ENCODE measurements at places on chromosomes 7 and 10.

DNA sequence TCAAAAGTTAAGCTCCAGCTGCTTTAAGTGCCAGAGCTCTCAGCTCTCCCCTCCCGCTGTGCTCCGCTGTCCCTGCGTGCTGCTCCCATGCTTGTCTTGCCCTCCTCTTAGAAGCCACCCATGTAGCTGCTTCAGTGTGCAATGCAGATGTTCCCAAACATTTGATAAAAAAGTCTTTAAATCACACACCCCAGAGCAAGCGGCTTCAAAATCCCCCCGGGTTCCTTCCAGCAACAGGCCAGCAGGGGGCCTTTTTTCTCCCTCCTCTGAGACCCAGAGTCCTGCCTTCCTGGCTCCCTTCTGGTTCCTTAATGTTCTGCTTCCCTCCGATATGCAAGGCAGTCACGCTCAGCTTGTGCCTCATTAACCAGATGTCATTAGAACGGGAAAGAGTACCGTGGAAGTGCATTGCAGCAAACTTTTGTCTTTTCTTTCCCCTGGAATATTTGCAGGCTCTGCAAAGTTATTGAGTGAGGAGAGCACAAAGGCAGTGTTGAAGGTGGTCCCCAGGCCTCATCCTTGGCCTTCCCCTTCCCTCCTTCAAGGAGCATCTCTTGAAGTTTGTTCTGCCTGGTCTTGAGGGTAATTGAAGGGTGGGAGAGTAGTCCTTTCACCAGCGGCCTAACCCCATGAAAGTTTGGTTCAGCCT, 25.5 kb downstream of the LDB3 start:
- no peak for DNase-seq

DNA sequence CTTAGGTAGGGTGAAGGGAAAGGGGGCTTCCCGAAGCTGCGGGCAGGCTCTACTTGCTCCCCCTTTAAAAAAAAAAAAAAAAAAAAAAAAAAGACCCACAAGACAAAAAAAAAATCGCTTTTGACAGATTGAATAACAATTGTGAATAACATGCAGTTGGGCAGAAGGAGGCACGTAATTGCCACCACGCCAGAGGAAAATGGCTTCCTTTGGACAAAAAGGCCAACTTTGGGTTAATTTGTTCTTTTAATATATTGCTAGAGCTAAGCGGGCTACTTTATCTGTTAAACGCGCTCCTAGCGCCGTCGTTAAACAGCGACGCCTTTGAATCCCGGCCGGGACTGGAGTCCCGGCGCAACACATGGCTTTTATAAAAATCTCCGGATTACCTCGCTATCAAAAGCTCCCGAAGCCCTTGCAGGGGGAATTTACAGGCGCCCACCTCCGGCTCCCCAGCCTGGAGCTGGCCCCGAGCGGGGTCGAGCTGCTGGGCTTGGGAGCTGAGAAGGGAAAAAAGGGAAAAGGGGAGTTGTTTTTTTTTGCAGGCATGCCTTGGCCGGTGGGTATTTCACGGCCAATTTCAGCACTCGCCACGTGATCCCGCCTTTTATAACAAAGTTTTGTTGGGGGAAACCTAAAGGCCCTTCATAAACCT, 1.2 kb downstream of the HOXA11 start:
- DNase-seq: no peak

- DNase-seq: no peak
Measured at GRCh38 chr10:121525251-121526134, 72.8 kb downstream of the FGFR2 start.

GRCh38 chr7:30202671-30203070, 67.9 kb downstream of the MTURN start:
- DNase-seq: peak; percentile 51

- DNase-seq: no peak
Measured at GRCh38 chr10:79422178-79422892, 23.1 kb downstream of the ZCCHC24 start.

DNA sequence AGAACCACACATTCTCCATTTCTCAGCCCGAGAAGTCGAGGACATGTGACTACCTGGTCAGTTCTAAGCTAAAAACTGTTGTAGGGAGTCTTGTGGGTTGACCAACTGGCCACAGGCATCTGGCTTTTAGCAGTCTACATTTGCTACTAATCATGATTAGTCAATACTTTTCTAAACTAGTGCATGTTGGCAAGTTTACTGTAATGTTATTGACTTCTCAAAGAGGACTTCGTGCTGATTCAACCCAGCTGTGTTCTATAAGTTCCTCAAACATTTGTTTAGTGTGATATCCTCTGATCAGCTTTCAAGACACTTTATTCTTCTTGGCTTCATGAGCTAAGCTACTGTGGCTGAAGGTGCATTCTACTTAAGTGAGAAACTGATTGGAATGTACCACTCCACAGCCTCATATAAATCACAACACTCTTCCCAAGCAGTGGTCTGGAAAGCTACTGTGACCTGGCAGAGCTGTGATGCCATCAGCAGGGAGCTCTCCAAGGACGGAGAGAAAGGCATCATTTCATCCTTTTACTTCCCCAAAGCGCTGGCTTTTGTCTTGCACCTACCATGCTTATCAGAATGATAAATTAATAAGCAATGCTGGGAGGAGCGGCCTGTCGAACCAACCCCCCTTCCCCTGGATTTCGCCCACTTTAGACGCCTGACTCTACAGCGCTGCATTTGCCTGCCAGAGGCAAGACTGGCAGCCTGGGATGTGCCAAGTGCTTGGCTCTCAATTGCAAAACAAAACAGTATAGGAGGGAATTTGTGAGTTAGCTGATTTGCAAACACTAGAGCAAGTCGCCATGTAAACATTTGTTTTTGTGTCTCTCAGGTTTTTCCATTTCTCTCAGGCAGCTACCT, 206.7 kb upstream of the PLXNA4 start:
- no peak for DNase-seq

GRCh38 chr7:156892081-156892800, 742 bp downstream of the LMBR1 start:
- DNase-seq: peak; percentile 40

DNA sequence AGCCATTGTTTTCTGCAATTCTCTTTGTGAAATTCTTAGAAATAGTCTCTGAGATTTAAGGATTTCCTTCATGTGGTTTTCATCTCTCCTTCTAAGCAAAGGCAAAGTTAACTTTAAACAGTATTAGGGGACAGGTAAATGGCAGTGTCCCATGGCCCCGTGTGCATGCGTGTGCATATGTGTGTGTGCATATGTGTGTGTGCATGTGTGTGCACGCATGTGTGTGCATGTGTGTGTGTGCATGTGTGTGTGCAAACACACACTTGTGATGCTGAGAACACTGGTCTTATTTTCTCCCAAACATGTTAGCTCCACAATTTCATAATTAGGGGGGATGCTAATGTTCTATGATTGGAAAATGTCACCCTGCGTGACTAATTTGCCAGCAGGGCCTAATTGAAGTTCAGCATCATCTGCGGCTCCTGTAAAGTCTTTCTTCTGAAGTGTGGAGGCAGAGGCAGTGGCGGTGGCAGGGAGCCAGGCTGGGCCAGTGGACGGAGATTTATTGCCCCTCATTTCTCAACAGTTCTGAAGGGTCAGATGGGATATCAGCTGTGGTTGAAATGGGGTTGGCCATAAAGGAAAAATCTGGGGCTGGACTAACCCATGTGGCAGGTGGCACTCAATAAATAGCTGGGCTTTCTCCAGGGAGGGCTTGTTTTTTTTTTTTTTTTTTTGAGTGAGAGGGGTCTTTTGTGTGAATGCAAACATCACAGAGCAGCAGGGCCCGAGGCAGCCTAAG, 289.3 kb upstream of the PODXL start:
- no peak for DNase-seq

- DNase-seq: no peak
Measured at GRCh38 chr10:86210416-86210815, 156.2 kb downstream of the GRID1 start.

DNA sequence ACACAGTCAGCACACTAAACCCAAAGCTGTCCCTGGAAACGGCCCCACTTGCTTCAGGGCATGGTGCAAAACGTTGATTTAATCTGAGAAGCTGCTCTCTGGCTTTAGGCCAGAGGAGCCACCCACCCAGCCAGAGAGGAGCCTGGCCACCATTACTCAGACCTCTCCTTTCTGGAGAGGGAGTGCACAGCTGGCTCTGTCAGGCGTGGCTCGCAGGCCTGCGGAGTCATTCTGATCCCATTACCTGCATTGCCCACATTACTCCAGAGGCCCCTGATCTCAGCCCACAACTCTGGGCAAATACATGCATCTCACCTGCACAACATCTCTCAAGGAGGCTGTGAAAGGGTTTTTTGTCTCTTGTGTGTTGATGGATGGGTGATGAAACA, 370.0 kb upstream of the IGFBP3 start:
- no peak for DNase-seq

DNA sequence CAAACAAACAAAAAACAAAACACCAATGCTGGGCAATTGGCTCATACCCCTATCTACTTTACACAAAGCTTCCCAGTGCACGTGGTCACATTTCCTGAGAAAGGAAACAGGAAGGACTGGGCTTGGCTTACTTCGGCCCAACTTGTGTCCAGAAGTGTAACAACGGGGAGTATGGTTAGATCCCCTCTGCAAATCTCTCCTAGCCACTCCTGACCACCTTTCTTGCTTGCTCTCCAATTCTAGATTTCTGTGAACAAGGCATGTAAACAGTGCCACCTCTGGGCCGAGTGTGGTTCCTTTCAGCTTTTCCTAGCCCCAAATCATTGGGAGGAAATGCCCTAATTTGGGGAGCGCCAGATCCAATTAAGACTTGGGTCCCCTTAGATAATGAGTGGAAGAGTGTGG, 21.0 kb upstream of the FRAT2 start:
- DNase-seq: no peak

GRCh38 chr7:145862212-145862611, 254.4 kb upstream of the CNTNAP2 start:
- no peak for DNase-seq
